Activated CD8-positive, alpha-beta memory T cell treated with anti-CD3 and anti-CD28 coated beads for 1 hour (primary cell): ENCODE measurements at places on chromosomes 3 and 15.

DNA sequence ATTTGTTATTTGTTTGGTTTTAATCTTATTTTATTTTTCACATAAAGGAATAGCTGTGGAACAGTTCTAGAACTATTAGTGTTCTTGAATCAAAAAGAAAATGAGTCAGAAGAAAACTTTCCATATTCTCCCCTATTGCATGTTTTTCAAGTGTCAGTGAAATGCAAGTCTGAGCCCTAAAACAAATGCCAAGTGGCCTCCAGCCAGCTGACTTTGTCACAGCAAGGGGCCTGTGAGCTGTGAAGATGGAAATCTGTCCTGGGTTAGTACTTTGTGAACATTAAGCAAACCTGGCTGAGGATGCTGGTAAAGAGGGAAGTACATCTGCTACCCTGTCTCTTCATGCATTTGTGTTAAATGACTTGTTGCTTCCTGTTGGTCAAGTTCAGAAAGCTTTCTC is 14.2 kb downstream of the LRRC49 start:
- DNase-seq: no peak

DNA sequence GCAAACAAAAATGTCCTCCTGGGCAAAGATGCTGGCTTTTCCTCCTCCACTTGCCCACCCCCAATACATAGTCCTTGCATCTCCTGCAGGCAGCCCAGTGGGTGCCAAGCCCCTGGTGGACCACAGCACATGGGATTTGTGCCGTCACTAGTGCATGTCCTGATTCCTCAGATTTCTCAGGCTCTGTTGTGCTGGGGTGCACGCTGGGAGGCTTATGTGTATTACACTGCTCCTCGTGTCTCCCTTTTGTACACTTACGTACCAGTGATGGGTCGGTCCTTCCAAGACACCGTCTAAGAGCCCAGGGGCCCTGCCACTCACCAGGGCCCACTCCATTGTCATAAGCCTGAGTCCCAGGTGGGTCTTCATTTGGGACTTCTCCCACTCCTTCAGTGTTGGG is 70.1 kb downstream of the PLXNA1 start:
- no peak for DNase-seq

DNA sequence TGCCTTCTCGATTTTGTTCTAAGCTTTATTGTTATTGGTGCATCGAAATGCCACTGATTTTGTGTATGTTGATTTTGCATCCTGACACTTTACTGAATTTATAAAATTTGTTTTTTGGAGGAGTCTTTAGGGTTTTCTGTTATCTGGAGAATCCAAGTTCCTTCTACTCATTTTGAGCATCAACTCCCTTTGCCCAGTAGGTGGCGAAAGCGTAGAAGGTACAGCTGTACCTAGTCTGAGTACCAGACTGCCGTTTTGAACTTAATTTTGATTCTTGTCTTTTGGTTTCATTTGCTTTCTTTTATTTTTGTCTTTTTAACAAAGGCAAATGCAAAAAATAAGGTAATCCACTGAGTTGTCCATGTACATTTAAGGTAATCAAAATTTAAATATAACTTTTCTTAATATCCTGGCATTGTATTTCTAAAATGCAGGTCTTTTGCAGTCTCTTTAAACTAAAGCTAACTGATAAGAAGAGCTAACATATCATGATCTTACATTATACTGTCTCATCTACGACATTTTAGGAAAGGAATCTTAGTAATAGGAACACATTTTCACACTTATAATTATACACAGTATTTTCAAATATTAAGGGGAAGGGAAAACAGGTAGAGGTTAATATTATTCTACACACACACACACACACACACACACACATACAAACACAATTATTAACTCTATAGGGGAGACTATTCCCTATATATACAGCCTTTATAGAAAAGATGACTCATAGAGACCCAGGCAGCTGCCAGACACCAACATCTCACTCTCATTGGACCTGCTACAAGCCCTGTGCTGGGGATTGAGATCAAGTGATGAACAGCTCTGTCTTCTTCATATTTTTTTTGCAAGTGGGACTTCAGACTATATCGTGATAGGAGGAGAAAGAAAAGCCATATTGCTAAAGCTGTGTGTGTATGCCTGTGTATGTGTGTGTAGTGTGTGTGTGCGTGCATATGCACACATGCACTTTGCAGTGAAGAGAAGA is 71.8 kb downstream of the SYNPR start:
- DNase-seq: no peak

DNA sequence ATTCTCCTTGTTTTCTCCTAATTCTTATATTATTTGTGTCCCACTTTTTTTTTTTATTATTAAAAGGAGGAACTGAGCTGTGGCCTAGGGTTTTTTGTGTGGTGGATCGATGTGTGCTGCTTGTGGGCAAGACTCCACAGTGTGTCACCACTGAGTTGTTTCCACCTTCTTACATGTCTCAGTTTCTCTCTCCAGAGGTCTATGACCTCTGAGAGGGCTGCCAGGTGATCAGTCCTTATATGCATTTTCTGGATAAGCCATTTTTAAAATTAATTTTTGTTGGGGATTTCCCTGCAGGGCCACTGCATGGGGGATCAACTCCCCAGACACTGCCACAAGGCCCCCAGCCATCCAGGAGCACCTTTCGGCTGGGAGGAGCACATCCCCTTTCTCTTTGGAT is 27.8 kb downstream of the IQCF6 start:
- no peak for DNase-seq

DNA sequence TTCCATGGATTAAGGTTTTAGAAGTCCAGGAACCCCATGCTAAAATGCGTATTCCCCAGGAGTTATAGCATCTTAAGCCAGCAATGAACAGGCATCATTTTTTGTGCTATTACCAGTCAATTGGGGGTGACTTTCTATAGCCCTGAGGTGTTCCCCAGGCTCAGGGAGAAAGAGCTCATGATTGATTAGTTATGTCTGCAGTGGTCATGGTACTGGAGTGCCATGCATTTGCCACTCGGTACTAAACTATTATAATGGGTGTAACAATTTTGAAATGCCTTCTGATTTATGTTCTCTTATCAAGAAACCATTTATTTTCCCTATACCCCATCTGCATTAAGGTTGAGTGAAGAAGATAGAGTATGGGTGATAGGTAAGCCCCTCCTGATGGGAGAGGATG is 11.9 kb downstream of the LRRC31 start:
- no peak for DNase-seq

- DNase-seq: no peak
Observed at GRCh38 chr3:97131476-97131875, 317.1 kb downstream of the EPHA6 start.

DNA sequence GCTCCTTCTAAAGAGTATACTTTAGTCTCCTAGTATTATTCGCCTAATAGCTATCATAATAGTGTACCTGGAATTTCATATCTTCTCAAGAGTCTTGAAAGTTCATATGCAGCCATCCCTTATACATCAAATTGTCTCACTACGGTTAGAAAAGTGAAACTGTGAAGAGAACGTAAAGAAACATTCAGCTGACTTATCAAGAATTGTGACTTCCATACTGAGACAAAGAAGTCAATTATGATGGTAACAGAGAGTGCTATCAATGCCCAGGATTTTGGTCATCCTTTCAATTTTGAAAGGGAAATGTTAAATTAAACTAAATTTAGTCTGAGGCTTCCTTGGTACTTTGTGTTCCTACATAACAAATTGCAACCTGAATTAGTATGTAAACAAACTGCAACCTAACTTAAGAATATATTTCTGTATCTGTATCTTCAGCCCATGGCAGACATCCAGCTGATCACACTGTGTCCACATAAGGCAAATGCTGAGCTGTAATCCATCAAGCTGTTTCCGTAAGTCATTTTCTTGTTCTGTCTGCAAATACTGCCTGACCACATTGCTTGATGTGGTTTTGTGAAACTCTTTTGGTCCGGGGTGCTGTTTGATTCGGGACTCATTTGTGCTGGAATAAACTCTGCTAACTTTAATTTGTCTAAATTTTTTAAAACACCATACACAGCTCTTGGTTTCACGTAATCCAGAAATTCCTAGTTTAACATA is 469.6 kb downstream of the SI start:
- DNase-seq: no peak

- no peak for DNase-seq
Observed at GRCh38 chr3:29440413-29441305, 159.8 kb downstream of the RBMS3 start.
